ENCODE measurements at places on chromosomes 12 and 14. TPM values are rescaled to one million over a fixed set of nuclear protein-coding genes. Genes with fewer than 3 reads are reported as not detected.

Gene ACOT6
- total RNA-seq, result not detected

Gene PZP
- 1.7 TPM for total RNA-seq

Gene ISCU
- total RNA-seq, result 91.3 TPM

Gene TAS2R19
- total RNA-seq, result 24.5 TPM

Gene OR9K2
- not detected for total RNA-seq

Gene AP1G2
- 36.3 TPM for total RNA-seq

Gene KRT79
- total RNA-seq, result not detected

Gene SLC2A14
- 0.32 TPM for total RNA-seq

Gene LRP6
- 98.3 TPM for total RNA-seq

Gene SLC38A4
- total RNA-seq, result 8.8 TPM

Gene CCDC197
- not detected for total RNA-seq

Gene KLRC1
- total RNA-seq, result 2.4 TPM

Gene OTX2
- total RNA-seq, result not detected

Gene ORAI1
- 5.9 TPM for total RNA-seq

Gene HOXC4
- total RNA-seq, result 1.6 TPM

Gene NGB
- total RNA-seq, result not detected

Gene TAS2R42
- total RNA-seq, result not detected

Gene SELPLG
- total RNA-seq, result 3.6 TPM

Gene TEX52
- total RNA-seq, result not detected

Gene TMEM229B
- total RNA-seq, result 3.0 TPM

Gene MMP19
- total RNA-seq, result 4.3 TPM

Gene KRT82
- total RNA-seq, result not detected

Gene TMEM119
- total RNA-seq, result 62.4 TPM

Gene NKX2-1
- not detected for total RNA-seq

Gene ZNF385A
- 5.0 TPM for total RNA-seq

Gene VWF
- 61.8 TPM for total RNA-seq

Gene POC1B
- 41.1 TPM for total RNA-seq

Gene MYO1A
- 0.16 TPM for total RNA-seq

Gene TAS2R43
- 23.7 TPM for total RNA-seq

Gene TAS2R9
- 0.37 TPM for total RNA-seq
